LHCN-M2 (cell line): ENCODE measurements at places on chromosomes 1 and 21. TPM values are rescaled to one million over a fixed set of nuclear protein-coding genes. Genes with fewer than 3 reads are reported as not detected.
A peak's percentile ranks its signal among the peaks of the same experiment; 100 is the strongest.

DNA sequence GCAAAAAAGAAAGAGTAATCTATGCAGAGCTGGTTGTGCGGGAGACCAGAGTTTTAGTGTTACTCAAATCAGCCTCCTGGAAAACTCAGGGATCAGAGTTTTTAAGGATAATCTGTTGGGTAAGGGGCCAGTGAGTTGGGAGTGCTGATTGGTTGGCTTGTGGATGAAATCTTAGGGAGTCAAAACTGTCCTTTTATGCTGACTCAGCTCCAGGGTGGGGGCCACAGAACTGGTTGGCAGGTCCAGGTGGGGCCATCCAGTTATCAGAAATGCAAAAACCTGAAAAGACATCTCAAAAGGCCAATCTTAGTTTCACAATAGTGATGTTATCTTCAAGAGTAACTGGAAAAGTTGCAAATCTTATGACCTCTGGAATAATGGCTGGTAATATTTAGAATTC lies 3.3 kb downstream of the EXTL2 start:
- DNase-seq, result no peak

Gene CHRM3
- 0.11 TPM in 1 of 2 replicates, not detected in the other for total RNA-seq

DNA sequence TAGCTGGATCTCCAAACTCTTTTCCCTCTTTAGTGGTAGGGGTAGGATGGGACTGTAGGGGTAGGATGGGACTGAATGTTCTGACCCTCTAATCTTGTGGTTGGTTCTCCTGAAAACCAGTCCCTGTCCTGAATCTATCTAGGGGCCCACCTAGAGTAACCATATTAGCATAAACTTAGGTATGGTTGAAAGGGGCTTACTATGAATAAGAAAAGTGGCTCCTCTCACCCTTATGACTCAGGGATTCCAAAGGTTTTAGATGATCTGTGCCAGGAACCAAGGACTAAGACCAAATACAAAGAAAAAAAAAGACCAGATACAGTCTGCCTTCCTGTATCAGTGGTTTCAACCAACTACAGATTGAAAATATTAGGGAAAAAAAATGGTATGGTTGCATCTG lies 28.9 kb downstream of the RNF2 start:
- DNase-seq, result peak; percentile 12

Gene TNFRSF8
- 0.19 TPM in 1 of 2 replicates, not detected in the other for total RNA-seq

GRCh38 chr1:27959792-27960603 lies at the start of gene XKR8:
Gene XKR8 (plus strand): TSS chr1:27959973. CDS start chr1:27960070, 97 bp downstream.
- peak; percentile 48 for DNase-seq

GRCh38 chr1:162364498-162364897 lies 12.2 kb downstream of the SPATA46 start:
- peak; percentile 76 for DNase-seq

GRCh38 chr1:230031131-230031530 lies 35.9 kb upstream of the GALNT2 start:
- peak; percentile 4 for DNase-seq

- no peak for DNase-seq
Measured at GRCh38 chr1:60052601-60053000, 21.0 kb downstream of the C1orf87 start.

GRCh38 chr1:239814306-239814881 lies 277.3 kb upstream of the FMN2 start:
- peak; percentile 93 for DNase-seq

DNA sequence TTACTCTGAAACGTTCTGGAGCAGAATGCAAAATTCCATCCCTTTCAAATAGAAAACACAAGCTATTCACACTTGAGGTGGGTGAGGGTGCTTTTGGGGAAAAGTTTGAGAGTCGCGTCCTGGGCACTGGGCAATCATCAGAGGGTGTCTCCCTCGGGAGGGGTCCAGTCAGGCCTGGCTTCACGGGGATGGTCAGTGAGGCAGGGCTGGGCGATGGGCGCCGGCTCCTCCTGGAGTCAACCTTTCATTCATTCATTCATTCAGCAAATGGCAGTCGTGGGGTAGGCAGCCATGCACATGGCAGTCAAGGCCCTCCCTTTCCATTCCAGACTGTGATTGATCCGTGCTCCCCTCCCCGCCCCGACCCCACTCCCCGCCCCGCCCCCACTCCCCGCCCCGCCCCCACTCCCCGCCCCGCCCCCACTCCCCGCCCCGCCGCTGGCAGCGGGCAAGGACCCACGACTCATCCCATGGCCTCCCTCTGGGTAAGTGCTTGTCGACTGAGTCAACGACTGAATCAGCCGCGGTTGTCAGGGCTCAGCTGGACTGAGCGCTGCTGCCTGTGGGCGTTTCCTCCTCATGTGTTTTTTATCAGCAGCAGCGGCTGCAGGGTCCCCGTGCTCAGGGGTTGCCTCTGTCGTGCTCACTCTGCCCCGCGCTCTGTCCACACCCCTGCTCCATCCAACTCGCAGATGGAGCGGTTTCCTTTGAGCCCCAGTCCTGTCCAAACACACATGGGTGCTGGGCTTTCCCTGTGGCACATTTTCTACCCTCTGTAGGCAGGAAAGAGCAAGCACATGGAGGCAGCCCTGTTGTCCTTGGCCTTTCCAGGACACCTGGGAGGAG lies 12.5 kb upstream of the SPSB1 start:
- DNase-seq, result peak; percentile 94

DNA sequence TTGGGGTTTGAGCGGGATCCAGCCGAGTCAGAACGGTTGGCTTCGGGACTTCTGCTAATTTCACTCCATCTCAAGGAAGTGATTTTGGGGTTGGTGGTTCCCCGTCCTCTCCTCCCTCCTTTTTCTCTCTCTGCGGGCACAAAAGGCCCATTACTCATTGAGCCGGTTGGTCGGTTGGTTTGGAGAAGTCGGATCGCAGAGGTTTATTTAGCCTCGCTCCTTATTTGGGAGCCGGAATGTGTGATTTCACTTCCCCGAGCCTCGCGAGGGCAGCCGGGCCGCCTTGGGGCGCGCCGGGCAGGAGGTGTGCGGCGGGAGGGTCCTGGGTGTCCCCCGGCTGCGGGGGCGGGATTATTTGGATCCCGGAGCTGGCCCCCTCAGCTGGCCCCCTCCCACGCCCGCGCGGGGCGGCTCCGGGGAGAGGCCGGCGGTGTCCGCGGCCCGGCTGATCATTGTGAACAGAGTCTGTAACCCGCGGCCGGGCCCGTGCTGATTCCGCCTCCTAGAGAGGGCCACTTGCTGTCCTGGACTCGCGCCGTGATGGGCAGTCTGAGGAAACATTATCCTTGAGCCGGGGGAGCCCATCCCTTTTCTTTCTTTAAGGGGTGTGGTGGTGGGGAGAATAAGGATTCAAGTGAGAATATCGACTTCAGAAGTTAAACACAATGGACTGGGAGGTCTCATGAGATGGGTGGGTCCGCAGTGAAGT lies 1.2 kb downstream of the MAPKAPK2 start:
- peak; percentile 82 for DNase-seq

- no peak for DNase-seq
Measured at GRCh38 chr1:52424231-52424636, 19.8 kb downstream of the PRPF38A start.

Gene FAM177B
- not detected in 2 replicates for total RNA-seq

GRCh38 chr1:190479516-190479915 lies 1.9 kb upstream of the BRINP3 start:
- DNase-seq, result no peak

DNA sequence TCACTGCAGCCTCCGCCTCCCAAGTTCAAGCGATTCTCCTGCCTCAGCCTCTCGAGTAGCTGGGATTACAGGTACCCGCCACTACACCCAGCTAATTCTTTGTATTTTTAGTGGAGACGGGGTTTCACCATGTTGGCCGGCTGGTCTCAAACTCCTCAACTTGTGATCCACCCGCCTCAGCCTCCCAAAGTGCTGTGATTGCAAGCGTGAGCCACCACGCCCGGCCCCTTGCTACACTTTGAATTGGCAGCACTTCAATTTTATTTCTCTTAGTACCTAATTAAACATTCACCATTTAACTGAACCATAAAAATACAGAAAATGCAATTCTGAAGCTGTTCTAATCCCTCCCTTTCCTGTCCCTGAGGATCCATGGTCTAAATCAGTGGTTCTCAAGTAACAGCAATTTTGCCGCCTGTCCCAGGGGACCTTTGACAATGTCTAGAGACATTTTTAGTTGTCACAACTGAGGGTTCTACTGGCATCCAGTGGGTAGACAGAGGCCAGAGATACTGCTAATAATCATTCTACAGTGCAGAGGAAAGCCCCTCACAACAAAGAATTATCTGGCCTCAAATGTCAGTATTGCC lies 4.3 kb upstream of the BCL2L15 start:
- no peak for DNase-seq
